ENCODE measurements at places on chromosomes 4 and X. TPM values are rescaled to one million over a fixed set of nuclear protein-coding genes. Genes with fewer than 3 reads are reported as not detected.

- no peak overlapping the region for H3K4me3 ChIP-seq
- peaks cover 7% of the 10 kb centered on the region for H3K36me3 ChIP-seq
- no peaks in the 10 kb centered on the region for H3K27me3 ChIP-seq
- H3K4me1 ChIP-seq: no peaks in the 10 kb centered on the region
- DNase-seq: no peak
Observed at GRCh38 chr4:122980860-122981259, 58.5 kb upstream of the NUDT6 start.

GRCh38 chrX:24703185-24703494, 9.4 kb downstream of the POLA1 start:
- no peak overlapping the region for H3K27ac ChIP-seq
- peaks cover 6% of the 10 kb centered on the region for H3K36me3 ChIP-seq
- no peaks in the 10 kb centered on the region for H3K27me3 ChIP-seq
- no peak for DNase-seq
- H3K4me1 ChIP-seq: no peaks in the 10 kb centered on the region

- H3K4me1 ChIP-seq: no peaks in the 10 kb centered on the region
- no peaks in the 10 kb centered on the region for H3K36me3 ChIP-seq
- H3K27ac ChIP-seq: no peak overlapping the region
- no peak overlapping the region for H3K4me3 ChIP-seq
- no peaks in the 10 kb centered on the region for H3K27me3 ChIP-seq
Observed at GRCh38 chrX:133543654-133544053, 128.4 kb upstream of the GPC4 start.

GRCh38 chrX:44157858-44158257, 184.7 kb upstream of the NDP start:
- H3K27ac ChIP-seq: no peak overlapping the region
- H3K4me1 ChIP-seq: no peaks in the 10 kb centered on the region
- DNase-seq: no peak
- H3K4me3 ChIP-seq: no peak overlapping the region
- H3K27me3 ChIP-seq: no peaks in the 10 kb centered on the region

DNA sequence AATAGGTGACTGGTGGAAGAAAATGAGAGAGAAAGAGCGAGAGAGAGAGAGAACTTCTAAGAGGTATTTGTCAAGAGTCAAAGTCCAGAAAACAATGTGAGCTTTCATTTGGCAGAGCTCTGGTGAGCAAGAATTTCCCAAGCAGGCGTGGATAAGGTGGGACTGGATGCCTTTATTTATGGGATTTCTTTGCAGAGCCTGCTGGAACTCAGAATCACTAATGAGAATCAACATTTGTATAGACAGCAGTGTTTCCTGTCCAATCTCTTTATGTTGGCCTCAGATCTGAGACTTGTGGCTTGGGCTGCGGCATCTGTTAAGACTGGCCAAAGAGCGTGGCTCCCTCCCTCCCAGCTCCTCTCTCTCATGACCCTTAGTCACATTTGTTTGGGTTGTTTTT, 67.9 kb upstream of the TBL1X start:
- H3K27ac ChIP-seq: no peak overlapping the region
- no peaks in the 10 kb centered on the region for H3K4me1 ChIP-seq
- no peaks in the 10 kb centered on the region for H3K36me3 ChIP-seq
- no peak overlapping the region for H3K4me3 ChIP-seq

Gene SPANXN3
- not detected for total RNA-seq

Data from esophagus muscularis mucosa (tissue), 4 donors.